ENCODE measurements at places on chromosomes 16 and 17.

DNA sequence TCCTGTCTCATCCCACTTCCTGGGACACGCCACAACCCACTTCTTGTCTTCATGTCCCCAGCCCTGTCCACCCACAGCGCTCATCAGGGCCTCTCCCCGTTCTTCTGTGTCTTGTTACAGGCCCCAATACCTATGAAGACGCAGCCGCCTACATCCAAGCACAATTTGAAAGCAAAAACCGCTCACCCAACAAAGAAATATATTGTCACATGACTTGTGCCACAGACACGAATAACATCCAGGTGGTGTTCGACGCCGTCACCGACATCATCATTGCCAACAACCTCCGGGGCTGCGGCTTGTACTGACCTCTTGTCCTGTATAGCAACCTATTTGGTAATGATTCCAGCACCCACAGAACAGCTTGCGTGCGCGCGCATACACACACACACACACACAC is 70.6 kb downstream of the AMFR start:
- no peak for DNase-seq

DNA sequence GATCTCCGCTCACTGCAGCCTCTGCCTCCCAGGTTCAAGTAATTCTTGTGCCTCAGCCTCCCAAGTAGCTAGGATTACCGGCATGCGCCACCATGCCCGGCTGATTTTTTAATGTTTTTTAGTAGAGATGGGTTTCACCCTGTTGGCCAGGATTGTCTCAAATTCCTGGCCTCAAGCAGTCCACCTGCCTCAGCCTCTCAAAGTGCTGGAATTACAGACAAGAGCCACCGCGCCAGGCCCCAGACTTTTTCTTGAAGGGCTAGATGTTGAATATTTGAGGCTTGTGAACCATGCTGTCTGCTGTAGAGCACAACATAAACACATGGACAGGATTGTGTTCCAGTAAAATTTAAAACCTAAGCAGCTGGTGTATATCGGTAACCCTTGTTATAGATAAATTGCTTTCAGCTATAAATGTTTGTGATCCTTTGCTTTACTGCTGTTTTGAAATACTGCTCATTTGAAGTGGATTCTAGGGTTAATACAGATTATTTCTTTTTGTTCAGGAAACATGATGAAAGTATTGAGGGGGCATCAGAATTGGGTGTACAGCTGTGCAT is 12.4 kb downstream of the WSB1 start:
- DNase-seq: no peak

DNA sequence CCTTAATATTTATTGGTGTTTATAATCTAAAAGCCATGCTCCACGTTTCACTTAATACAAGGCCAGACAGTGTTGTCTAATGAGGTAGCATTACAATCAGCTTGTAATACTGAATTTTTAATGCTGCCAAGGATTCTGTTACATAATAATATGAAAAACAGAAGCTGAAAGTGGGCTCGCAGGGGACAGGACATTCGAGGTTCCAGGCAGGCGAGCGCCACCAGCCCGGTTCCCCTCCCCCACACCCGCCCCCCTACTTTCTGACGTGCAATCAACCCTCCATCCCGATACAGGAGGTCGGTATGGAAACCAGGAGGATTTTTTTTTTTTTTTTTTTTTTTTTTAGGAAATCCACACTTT is 6.2 kb upstream of the ZFHX3 start:
- no peak for DNase-seq

- no peak for DNase-seq
These were observed 5.7 kb downstream of the AIPL1 start for GRCh38 chr17:6429266-6429665.

All from activated T-helper 9 cell treated with anti-CD3 and anti-CD28 coated beads, Interleukin-2, amount 50 U/mL, for 16 hours (primary cell).